ENCODE measurements at places on chromosomes 1 and 21.

- no peak for DNase-seq
Measured at GRCh38 chr1:111604931-111605330, 14.7 kb upstream of the RAP1A start.

GRCh38 chr1:180243517-180244221, 13.6 kb downstream of the LHX4 start:
- DNase-seq: no peak

DNA sequence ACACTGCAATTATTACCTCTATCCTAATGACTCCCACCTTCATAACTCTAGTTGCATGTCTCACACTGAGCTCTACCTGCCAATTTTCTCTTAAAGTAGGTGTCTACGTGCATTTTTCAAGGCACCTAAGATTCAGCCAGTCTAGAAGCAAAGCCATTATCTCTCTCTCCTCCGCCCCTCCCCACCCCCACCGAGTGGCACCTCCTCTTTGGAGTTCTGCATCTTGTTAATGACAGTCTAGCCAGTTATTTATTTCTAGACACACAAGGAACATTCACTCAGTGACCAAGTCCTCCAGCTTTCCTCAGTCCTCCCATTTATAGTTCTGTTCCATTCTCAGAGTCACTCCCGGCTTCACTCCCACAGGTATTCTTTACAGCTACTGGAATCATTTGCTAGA, 47.6 kb downstream of the ASTN1 start:
- DNase-seq: no peak

DNA sequence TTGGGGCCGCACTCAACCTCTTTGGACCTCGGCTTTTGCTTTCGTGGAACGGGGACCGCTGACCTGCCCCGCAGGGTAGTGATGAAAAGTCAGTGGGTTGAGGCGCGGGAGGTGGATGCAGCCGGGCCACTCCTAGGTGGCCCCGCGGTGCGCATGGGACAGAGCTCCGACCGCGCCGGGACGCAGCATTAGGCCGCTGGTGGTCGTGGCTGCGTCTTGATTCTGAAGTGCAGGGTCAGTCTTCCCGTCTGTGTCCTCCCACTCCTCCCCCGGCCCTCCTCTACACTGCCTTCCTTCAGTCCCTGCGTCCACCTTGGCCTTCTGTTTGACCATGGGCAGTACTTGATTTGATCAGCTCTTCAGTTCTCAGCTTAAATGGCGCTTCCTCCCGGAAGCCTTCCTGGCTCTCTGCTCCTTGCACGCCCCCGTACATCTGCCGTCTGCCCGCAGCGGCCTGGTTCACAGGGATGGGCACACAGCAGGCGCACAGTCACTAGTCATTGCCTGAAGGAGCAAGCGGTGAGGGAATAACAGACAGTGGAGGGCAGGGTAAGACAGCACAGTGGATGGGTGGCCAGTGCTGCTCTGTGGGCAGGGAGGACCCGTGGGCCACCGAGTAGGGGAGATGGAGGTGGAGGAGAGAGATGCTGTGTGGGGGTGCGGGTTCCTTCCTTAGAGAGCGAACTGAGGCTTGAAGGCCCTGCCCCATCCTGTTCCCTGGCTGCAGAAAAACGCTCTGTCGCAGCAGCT, 633 bp downstream of the THEMIS2 start:
- DNase-seq: no peak

GRCh38 chr1:202857136-202857610, 31.8 kb downstream of the RABIF start:
- DNase-seq: no peak

GRCh38 chr21:31262728-31263127, 81.3 kb downstream of the TIAM1 start:
- no peak for DNase-seq

GRCh38 chr1:222583079-222583478, 6.7 kb downstream of the TAF1A start:
- no peak for DNase-seq
